ENCODE measurements at places on chromosomes 5 and 9.

- DNase-seq = no peak
Measured at GRCh38 chr9:107890921-107891465, 401.4 kb upstream of the KLF4 start.

DNA sequence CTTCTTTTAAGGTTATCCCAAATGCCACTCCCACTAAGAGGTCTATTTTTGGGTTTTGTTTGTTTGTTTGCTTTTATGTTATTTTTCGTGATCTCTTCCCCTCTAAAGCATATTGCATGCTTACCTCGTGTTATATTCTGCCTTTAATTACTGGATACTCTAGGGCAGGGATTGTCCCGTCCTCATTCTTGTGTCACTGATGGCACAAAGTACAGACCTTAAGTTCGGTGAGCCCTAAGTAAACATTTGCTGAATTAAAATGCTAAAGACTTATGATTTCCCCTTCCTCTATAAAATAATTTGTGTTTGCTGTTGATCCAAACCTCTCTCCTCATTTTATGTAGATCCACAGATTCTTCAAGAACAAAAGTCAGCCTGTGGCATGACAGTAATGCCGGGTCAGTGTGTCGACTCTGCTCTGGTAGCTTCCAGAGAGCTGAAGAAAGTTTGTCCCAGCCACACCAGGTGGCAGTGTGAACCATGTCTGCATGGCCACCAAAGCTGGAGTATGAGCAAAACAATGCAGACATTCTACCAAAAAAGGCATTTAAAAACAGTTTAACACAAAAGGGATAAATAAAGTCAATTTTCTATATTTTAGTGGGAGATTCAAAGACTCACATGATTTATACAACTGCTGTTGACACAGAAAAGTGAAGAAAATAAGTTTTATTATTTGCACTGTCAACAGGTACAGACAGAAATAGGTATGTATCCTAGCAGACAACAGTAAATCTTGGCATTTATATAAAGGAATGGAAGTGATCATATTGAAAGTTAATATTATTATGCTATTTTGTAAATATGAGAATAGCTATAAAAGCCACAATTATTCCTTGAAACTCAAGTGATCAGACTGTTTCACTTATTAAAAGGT is 17.9 kb upstream of the POC5 start:
- peak; percentile 50 for DNase-seq

- no peak for DNase-seq
Measured at GRCh38 chr9:123941524-123942070, 11.7 kb upstream of the DENND1A start.

DNA sequence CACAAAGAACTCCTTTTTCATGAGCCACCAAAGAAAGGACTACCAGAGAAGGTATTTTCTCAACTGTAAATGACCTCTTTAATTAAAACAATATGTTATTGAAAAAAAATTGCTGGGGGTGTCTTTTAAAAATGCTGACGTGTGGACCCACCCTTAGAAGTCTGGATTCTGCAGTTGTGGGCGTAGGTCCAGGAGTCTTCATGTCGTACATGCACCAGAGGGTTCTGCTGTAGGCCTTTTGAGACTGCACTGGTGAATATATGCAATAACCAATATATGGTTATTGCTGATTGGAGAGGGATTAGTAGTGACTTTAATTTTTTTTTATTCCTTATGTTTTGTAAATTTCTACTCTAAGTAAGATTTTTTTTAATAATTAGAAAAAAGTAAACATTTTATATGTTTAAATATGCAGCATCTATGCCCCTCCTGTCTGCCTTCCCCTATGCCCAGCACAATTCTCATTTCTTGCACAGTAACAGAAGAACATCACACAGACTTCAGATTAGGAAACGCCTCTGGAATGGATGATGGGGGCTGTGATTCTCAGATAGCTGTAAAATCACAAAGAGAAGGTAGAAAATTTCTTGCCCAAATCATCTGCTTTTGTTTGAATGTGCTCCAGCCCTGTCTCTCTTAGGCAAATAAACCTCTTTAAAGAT is 102.0 kb downstream of the PTTG1 start:
- no peak for DNase-seq

DNA sequence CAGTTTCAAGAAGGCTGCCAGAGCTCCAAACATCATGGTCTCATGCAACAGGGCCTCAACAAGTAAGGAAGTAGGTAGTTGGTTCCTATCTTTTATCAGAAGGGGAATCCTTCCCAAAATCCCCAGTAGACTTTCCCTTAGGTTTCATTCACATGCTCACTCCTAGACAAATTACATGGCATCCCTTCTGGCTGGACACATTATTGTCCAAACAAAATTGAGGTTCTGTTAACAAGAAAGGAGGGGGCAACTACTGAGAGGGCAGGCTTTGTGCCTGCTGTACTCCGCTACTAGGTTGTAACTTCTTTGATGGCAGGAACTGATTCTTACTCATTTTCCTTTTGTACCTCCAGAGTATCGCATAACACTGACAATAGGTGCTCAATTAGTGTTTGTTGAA is 56.0 kb upstream of the OSMR start:
- no peak for DNase-seq

DNA sequence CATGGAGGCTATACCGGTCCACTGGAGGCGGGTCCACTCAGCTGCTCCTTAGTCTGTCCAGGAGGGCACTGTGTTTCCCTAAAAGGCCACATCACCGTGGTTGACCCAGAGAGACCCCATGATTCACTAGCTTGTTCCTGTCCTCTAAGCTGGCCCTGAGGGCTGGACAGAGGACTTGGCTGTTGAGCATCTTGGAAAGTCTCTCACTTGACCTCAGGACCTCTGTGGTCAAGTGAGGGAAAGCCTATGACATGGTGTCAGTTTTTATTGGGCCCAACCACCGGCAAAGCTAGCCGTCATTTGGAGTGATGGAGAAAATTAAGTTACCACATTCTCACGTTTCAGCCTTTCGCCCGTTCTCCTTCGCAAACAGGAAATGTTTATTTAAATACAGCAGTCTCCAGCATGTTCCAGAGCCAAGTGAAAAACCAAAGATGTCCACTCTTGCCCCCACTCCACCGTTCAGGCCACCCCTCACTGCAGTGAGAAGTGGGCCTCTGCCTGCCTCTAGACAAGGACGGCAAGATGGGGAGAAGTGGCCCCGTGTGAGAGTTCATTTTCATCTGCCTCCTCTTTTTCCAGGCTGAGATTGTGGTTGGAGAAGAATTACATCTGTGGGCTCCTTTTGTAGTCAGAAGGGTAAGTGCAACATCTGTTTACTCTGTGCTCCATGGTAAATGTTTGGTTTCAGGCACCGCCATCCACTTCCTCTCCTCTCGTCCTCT is 4.4 kb downstream of the SLIT3 start:
- DNase-seq = no peak

- peak; percentile 47 for DNase-seq
Measured at GRCh38 chr5:67334373-67334772, 137.8 kb upstream of the CD180 start.

- DNase-seq = no peak
Measured at GRCh38 chr5:14572836-14573235, 8.8 kb upstream of the OTULINL start.

GRCh38 chr5:39164529-39165402 is 54.6 kb downstream of the FYB1 start:
- DNase-seq = peak; percentile 69

DNA sequence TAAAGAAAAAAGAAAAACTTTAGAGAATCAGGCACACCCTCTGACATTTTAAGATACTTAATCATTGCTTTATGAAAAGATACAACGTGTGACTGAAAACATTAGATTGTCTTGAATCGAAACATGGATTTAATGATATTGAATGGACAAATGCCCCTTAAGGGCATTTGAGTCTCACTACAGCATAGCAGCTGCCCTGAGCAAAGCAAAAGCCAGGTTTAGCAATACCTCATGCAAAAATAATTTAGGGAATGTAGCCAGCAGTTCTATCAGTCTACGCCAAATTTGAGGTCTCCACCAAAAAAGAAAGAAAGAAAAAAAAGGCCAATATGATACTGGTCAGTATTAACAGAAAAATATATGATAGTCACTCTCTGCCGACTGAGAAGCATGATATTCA is 56.6 kb upstream of the LMNB1 start:
- no peak for DNase-seq

GRCh38 chr5:43193181-43193893 is 1.3 kb downstream of the NIM1K start:
- peak; percentile 81 for DNase-seq

GRCh38 chr5:89457411-89458331 is 574.7 kb upstream of the MEF2C start:
- DNase-seq = peak; percentile 61

DNA sequence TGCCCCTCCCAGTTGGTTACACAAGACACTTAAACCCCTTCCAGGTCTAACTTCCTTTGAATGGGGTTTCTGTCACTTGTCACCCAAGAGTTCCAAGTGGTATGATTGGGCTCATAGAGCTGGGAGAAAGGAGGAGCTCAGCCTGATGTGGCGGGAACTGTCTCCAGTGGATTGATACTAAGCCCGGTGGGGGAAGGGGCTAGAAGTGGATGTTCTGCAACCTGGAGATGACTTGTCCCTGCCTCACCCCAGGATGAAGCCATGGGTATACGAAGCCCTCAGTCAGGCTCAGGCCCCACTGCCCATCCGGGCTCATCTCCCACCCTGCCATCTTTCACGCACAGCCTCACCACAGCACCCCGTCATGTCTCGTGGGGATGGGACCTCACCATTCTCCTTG is 203.9 kb downstream of the CDK5RAP2 start:
- DNase-seq = no peak

DNA sequence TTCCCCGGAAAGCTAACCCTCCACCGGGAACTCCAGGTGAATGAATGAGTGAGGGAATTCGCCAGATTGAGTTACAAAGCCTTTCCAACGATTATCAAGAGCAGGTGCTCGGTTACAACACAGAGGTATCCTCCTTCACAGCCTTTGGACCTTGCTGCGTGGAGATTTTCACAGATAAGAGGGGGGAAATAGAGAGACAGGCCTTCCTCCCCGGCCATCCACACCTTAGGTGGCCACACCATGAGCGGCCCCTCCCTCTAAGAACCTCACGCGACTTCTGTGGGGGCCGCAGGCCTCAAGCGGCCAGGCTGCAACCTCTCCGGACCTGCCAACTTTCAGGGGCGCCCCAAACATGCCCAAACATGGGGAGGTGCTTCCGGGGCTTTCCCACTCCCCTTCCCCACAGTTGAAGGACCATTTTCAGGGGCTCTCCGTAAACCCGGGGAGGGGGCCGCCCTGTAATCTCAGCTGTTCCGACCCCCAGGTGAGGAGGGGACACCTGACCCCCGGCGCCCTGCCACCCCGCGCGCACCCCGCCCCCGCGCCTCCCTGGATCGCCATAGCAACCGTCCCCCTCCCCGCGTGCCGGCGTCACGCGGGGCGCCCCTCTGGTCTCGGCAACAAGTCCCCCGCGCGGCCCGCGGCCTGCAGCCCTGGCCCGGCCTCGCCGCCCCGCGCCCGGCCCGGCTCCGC is 603 bp downstream of the DENND1A start:
- DNase-seq = no peak

DNA sequence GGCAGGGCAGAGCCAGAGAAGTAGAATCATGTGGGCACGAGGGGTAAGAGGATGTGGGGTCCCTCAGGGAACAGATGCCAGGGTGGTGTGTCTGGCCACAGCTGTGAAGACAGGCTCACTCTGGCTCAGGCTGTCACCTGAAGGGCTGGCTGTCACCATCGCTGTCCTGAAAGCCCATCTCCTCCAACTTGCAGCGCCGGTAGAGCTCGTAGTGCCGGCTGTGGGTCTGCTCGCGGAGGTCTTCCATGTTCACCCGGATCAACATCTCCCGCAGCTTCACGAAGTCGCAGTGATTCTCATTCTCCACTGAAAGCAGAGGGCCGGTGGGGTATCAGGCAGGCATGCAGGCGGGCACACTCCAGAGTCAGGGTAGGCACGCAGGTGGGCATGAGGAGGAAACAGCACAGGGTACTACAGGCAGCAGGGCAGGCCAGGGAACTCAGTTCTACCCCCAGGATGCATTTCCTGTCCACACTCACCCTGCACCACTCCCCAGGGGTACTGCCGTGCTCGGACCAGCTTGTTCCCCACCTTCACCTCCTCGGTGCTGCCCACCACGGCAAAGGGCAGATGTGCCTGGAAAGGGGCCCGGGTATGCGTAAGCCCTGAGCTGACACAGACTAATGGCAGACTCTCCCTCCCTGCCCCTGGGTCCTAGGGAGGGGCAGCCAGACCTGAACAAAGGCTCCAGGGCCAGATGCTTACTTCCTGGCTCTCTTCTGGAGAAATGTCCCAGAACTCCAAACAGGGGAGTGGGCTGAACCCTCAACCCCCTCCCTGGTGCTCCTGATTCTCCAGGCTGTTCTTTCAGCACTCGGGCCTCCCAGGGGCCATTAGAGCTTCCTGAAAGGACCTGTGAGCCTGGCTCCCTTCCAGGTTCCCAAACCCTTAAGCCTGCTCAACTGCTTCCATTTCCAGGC is 14.4 kb downstream of the CCNI2 start:
- no peak for DNase-seq

- peak; percentile 56 for DNase-seq
Measured at GRCh38 chr5:82885627-82886389, 191.4 kb downstream of the TMEM167A start.

DNA sequence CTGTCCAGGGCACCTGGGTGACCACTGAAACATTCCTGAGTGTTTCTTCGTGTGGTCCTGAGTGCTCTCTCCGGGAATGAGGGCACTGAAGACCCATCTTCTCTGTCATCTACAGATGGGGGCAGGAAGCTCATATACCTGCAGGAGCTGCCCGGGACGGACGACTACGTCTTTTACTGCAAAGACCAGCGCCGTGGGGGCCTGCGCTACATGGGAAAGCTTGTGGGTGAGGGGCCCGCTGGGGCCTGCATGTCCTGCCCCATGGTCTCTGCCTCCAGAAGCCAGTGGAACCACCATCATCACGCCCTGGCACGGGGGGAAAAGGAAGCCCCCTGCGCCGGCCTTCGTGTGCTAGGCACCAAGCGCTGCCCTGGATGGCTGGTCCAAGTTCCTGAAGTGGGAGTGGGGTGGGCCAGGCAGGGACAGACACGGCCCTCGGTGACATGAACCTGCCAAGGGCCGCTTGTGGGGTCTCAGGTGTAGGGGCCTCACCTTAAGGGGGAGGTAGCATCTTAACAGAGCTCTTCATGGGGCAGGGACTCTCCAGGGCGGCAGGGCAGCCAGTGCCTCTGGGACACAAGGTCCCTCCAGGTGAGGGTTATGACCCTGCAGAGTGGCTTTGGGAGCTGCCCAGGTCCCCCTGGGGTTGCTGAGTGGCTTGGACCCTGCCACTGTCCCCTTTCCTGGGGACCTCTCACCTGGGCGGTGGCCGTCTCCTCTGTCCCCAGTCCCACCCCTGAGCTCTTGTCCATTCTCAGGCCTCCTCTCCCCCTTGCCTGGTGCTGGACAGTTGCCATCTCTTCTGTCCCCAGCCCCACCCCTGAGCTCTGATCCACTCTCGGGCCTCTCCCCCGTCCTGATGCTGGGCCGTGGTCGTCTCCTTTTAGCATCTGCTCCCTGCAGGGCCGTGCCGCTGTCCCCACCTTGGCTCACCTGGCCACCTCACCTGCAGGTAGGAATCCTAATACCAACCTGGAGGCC is 2.1 kb downstream of the OBP2A start:
- no peak for DNase-seq

DNA sequence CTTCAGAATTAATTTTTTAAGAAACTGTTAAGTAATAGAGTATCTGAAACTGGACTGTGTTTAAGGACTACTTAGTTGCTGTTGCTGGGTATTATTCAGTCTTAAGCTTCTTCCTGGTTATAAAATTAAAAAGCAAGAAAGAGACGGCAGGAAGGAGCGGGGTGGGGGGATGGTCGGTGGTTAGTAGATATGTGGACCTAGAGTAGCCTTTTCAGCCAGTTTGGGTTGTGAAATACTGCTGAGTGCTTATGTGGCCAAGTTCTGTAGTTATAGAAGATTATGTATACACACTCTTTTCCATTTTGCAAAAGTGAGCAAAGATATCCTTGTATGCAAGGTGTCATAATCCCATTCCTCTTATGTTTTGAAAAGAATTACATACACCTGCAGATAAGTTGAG is 28.5 kb downstream of the TRIO start:
- no peak for DNase-seq
